Neural crest cell (in vitro differentiated cells): ENCODE measurements at places on chromosomes 3 and 15. TPM values are rescaled to one million over a fixed set of nuclear protein-coding genes. Genes with fewer than 3 reads are reported as not detected.

Gene CLDN18
- total RNA-seq, result not detected in 2 replicates

Gene RNF13
- total RNA-seq, result 26.9 and 29.9 TPM in 2 replicates

Gene COPB2
- 113 and 114 TPM in 2 replicates for total RNA-seq

Gene LRRC31
- not detected in 2 replicates for total RNA-seq

Gene TWF2
- total RNA-seq, result 30.7 and 31.7 TPM in 2 replicates

DNA sequence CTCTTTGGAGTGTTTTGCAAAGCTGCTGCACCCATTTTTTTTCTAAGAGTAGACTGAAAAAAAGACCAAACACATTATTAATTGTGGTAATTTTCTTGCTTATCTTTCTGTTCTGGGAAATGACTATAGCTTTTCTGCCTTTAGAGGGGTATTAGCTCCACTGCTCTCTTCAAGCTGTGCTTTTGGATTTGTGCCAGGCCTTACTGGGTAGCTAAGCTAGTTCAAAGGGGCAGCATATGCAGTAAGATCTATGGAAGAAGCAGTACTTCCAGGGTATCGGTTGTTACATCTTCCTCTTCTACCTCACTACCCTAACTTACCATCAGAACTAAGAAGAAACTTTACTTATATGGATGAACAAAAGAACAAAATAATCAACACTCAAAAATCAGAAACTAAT is 28.7 kb upstream of the ARIH1 start:
- DNase-seq, result no peak

DNA sequence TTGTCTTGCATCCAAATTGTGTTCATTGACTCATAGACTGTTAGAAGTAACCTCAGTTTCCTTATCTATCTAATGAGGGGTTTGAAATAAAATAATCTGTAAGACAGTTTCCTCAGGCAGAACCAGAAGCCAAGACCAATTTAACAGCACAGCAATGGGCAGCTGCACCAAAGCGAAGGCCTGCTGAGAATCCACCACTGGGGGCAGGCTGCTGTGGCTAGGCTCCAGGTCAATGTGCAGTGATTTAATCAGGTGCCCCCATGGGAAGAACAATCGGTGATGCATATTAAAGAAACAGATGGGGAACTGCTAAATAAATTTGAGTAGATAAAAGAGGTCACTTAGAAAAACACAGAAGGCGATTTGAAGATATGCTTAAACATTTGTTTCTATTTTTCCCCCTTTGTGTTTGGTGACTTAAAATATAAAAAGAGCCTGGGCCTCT is 28.0 kb upstream of the TMOD3 start:
- peak; percentile 24 for DNase-seq

GRCh38 chr15:27482287-27482686 is 511.3 kb downstream of the GABRG3 start:
- DNase-seq, result no peak

DNA sequence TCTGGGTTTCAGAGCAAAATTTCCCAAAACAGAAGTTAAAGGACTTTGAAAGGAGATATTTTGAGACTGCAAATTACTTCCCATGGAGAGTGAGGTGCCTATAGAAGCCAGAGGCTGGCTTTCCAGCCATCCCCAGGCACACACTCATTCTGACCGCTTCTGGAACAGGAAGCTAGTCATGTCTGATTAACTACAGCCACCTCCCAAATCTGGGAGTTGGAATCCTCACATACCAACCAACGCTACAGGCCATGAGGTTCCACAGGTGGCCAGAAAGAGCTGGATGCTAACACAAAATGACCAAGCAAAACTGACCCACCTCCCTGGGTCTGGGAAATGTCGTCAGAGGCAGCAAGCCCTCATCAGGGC is 87.2 kb downstream of the SNRK start:
- DNase-seq, result no peak

GRCh38 chr15:43329217-43329959 is 985 bp downstream of the LCMT2 start:
- peak; percentile 13 for DNase-seq

DNA sequence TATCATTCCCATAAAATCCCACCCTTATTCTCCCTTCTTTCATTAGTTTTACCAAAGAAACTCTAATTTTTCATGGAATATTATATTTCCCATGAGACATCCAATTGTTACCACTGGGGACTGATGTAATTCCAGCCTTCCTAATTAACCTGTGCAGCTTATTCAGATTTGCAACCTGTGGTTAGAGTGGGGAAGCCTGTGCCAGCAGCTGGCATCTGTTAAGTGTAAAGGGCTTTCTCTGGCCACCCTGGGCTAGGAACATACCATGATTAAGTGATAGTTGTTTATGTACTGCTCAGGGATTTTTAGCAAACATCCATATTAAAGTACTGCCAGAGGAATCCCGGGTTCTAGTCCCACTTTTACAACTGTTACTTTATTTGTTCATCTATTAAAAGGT is 78.2 kb downstream of the TPRG1 start:
- DNase-seq, result no peak

DNA sequence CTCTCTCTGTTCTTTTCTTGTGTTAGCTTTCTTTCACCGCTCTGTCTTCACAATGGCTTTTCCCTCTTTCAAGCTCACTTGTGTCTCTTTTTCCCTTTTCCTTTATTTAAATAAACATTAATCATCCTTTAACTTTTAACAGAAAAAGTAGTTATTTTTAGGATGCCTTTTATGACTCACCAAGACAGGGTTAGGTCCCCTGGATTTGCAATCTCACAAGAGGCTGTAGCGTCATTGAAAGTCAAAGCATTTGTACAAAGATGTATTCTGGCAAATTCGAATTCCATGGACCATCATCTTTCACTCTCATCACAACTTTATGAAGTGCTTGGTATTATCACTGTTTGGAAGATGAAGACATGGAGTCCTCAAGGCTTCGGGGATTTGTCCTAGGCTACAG is 34.8 kb upstream of the MCTP2 start:
- no peak for DNase-seq

- DNase-seq, result no peak
Observed at GRCh38 chr3:171841620-171842000, 1.5 kb upstream of the TMEM212 start.

GRCh38 chr15:46865155-46865554 is 852.1 kb upstream of the SEMA6D start:
- DNase-seq, result no peak

GRCh38 chr3:163890661-163891060 is 1187.6 kb downstream of the SI start:
- DNase-seq, result no peak

- no peak for DNase-seq
Observed at GRCh38 chr3:175258763-175259162, 399.6 kb downstream of the NAALADL2 start.

- DNase-seq, result no peak
Observed at GRCh38 chr15:43763819-43764446, 12.8 kb downstream of the ELL3 start.

DNA sequence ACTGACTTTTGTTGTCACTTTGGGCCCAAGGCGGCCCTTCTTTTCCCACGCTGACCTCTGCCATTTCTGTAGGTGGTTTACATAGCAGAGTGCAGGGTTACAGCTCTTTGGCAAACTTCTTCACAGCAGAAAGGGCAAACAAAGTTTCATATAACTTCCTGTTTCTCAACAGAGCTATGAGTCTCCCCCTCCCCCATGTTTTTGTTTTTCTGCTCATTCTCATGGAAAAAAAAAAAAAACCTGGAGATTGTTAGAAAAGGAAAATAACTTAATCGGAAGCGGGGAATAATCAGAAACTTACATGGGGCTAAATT is 342.0 kb upstream of the NR2F2 start:
- DNase-seq, result peak; percentile 28

DNA sequence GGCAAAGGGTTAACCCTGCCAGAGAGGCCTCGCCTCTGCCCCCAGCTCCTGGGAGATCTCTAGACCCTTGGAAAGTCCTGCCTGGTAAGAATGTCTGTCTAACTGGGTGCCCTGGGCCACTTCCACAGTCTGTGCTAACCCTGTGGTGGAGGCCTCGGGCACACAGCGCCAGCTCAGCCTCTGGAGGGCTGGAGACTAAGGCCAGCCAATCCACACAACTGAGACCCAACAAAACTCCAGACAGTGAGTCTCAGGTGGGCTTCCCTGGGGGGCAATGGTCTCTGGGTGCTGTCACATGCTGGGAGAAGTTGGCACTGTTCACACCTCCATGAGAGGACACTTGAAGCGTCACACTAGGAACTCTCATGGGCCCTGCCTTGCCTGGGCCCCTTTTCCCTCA is 19.5 kb downstream of the ZXDC start:
- no peak for DNase-seq

- DNase-seq, result no peak
Observed at GRCh38 chr3:22351806-22352205, 600.8 kb upstream of the ZNF385D start.

DNA sequence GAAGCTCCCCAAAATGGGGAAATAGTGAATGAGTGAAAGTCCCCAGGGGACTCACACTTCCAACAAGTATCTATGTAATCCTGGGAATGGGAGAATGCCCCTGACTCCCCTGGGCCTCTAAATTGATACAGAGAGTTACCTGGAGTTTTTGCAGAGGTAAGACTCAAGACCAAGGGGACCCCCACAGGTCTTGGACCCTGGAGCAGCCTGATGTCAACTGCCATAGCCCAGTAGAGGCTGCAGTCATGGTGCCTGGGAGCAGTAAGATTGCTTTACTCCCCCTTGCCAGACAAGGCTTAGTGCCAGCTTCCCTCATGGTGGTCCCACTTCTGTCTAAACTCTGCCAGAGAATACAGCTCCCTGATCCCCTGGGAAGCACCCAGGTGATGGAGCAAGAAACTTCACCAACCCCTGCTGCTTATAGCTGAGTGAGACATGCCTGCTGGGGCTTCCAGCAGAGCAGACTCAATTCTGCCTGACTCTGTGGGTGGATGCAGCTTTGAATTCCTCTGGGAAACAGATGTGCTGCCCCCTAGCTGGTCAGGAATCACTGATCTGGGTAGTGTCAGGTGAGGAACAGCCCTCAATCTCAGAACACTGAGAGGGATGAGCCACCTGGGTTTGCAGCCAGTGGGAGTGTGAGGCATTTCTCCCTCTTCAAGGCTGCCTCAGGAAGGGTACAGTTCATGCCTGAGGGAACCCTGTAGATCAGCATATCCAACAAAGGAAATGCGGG is 485.9 kb downstream of the NSUN3 start:
- DNase-seq, result no peak

DNA sequence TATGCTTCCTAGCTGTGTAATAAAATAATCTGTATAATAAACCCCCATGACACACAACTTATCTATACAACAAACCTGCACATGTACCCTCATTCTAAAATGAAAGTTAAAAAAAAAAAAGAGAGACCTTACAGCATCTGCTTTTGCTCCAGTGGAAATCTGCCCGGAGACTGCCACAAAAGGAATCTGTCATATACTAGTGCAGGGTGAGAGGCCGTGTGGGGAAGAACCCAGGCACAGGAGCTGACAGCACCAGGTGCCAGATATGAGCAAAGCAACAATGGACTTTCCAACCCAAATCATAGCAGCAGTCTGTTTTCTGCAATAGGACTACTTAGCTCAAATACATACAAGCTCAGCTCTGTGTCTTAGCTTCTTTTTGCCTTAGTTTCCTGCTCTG is 346.5 kb downstream of the ROBO1 start:
- DNase-seq, result no peak

- no peak for DNase-seq
Observed at GRCh38 chr15:57382215-57382614, 5.9 kb downstream of the CGNL1 start.

- no peak for DNase-seq
Observed at GRCh38 chr3:46070595-46071093, 43.4 kb upstream of the XCR1 start.

DNA sequence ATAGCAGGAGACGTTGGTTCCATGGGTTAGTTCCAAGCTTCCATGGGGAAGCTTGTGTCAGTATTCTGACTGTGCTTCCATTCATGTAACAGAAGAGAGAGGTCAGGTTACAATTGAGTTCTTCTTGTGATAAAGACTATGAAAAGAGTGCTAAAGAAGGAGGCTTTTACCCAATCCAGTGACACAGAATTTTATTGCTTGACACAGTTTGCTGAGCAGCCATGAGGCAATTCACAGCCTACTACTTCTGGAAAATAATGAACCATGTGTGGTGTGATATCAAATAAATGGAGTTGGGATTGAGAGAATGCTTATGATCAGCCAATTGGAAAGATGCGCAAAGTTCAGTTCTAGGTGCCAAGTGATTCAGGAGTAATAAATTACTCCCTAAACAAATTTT is 233.4 kb downstream of the LSAMP start:
- DNase-seq, result no peak

DNA sequence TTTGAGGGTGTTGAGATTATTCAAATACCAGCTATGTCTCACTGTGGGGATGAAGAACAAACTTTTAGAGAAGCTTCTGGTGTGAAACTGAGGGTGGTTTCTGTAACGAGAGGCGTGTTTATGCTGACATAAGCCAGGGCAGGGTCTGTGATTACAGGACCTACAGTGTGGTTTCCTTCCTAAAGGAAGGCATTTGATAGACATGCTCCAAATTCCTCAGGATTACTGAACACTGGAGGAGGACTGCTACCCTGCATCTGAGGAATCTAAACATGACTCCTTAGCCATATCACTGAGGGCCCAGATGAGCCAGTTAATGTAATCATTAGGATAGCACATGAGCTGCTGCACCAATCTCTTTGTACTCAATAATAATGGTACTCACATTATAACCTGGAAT is 328.4 kb upstream of the UMPS start:
- no peak for DNase-seq

DNA sequence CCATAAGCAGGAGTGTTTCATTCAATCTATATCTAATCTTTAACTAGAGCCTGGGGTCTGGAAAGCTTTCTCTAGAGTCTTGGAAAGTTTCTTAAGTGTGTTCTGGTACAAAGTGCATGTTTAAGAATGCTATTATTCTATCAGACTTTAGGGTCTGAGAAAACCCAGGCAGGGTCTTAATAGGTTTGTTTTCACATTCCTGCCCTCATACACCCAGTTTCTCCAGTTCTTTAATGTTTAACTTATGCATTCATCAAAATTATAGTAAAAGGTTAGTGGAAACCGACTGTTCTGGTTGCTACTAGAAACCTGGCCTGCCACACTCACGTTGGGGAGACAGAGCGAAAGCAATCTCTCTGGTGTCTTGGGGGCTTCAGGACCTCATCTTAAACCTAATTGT is 102.9 kb upstream of the WDR72 start:
- DNase-seq, result no peak

DNA sequence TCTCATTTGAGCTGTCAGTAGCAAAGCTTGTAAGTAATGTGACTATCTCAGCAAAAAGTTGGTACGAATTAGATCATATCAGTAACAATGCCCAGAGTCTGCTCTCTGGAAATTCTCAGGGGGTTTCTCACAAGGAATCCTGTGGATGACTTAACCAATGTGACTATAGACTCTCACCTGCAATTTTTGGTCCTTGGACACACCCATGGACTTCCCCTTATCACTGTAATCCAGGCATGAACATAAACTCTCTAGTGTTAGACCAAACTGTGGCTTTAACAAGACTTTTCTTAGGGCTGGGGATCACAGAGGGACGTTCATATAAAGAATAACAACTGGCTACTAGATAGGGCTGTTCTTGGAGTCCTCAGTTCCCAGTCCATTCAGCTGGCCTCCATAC is 3.9 kb upstream of the ZNF80 start:
- no peak for DNase-seq

DNA sequence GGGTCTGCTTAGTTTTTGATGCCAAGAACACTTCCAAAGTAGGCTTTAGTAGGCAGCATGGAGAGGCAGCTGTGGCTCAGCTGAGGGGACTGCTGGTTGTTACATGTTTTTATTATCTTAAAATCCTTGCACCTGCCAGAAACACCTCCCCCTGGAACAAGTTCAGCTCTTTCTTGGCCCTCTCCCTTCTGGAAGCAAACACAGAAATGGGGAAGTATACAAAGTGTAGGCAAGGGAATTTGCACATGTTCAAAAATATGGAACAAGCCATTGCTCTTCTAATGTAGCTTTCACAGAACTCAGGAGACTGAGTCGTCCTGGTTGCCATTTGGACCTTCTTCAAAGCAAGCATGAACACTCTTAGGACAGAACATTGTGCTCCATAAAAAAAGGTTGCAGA is 169.1 kb upstream of the SEMA6D start:
- no peak for DNase-seq
